ENCODE measurements at places on chromosomes 12 and 14.
A peak's percentile ranks its signal among the peaks of the same experiment; 100 is the strongest.

DNA sequence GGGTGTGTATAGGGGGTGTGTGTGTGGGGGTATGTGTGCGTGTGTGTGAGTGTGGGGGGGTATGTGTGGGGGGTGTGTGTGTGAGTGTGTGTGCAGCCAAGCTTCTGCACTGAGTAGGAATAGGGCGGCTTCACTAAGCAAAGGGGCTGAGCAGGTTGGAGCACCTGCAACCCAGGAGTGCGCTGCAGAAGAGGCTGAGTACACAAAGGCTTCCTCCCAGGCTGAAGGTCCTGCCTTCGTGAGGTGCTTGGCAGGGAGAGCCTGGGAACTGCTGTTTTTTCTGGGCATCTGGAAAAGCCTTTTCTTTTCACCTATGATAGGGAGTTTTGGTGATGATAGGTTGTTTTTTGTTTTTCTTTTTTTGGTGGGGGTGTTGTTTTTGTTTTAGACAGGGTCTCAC, 6.0 kb upstream of the NUDT14 start:
- DNase-seq: no peak

GRCh38 chr12:104290320-104290719, 13.2 kb upstream of the EID3 start:
- no peak for DNase-seq

DNA sequence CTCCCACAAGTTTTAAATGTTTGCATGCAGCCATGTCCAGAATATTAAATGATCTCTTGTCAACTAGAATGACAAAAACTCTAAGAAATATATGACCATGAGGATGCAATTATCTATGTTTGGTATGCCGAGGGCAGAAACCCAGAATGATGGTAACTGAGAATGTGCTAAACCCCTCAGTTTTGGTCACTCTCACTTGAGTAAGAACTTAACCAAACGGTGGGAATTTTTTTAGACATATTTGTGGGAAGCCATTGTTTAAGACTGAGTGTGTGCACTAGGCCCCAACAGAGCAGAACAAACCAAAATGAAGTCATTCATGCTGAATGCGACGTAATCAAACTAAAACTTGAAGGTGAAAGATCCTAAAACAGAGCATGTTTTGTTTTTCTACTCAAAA, 1927.9 kb upstream of the SEL1L start:
- no peak for DNase-seq

- no peak for DNase-seq
Measured at GRCh38 chr12:1576410-1577241, 17.8 kb downstream of the FBXL14 start.

DNA sequence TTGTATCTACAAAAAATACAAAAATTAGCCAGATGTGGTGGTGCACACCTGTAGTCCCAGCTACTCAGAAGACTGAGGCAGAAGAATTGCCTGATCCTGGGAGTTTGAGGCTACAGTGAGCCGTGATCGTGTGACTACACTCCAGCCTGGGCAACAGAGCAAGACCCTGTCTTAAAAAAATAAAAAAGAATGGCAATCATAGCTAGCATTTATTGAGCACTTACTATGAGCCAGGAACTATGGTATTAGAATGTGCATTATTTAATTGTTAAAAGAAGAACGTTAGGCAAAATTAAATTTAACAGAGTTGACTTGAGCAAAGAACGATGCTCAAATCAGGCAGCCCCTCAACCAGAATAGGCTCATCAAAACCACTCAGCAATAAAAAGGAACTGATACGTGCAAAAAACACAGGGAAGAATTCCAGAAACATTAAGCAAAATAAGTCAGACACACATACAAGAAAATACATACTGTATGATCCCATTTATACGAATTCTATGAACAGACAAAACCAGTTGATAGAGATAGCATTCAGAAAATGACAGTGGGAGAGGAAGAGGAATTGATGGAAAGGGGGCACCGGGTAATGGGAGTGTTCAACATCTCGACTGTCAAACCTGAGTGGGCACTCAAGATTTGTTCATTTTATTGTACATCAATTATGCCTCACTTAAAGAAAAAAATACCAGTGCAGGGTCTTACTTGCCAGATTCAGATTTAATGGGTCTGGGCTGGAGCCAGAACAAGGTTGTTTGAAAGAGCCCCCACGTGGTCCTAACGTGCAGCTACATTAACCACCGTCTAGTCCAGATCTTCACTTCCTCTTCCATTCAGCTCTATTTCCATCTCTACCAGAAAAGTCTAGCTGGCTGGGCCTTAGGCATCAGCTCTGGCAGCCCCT, 8.0 kb downstream of the SCNN1A start:
- no peak for DNase-seq

- DNase-seq: no peak
Measured at GRCh38 chr12:129373746-129374145, 520.5 kb downstream of the GLT1D1 start.

GRCh38 chr14:72744416-72745120, 149.3 kb downstream of the DPF3 start:
- no peak for DNase-seq

GRCh38 chr12:20350495-20350894, 17.8 kb upstream of the PDE3A start:
- DNase-seq: no peak

DNA sequence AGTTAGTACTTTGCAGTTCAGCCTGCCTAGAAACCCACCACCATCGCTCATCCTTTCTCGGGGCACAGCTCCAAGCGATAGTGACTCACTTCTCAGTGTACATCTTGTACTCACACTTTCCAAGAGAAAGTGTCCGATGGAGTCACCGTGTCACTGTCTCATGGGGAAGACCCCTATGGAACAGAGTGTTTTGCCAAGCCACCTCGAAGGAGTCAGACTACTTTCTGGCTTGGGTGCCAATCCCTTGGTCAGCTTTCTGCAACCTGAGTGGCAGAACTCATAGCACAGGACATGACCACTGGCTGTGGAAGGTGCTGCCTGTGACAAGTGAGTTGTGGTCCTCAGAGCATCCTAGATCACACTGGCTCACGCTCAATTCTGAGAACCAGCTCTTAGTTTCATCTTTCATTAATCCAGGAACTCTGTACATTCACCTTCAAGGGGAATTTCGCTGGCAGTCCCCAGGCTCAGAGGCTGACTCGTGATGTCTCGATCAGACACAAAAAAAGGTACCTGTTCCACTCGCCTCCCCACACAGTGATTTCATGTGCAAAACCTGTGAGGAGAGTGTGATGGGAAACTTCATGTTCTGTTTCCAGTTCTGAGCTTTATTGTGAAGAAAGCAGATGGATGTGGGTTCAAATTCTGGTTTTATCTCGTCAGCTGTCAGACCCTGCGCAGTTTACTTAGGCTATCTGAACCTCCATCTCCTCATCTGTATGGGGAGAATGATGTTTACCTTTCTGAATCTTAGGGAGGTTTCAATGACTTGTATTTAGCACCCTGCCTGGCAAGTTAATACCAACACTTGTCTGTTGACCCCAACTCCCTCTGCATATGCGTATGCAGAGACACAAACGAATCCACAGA, 127.3 kb upstream of the CCND2 start:
- peak; percentile 24 for DNase-seq

GRCh38 chr14:89900802-89901201, 53.7 kb downstream of the EFCAB11 start:
- DNase-seq: no peak

GRCh38 chr14:57796556-57796955, 69.3 kb downstream of the SLC35F4 start:
- no peak for DNase-seq

DNA sequence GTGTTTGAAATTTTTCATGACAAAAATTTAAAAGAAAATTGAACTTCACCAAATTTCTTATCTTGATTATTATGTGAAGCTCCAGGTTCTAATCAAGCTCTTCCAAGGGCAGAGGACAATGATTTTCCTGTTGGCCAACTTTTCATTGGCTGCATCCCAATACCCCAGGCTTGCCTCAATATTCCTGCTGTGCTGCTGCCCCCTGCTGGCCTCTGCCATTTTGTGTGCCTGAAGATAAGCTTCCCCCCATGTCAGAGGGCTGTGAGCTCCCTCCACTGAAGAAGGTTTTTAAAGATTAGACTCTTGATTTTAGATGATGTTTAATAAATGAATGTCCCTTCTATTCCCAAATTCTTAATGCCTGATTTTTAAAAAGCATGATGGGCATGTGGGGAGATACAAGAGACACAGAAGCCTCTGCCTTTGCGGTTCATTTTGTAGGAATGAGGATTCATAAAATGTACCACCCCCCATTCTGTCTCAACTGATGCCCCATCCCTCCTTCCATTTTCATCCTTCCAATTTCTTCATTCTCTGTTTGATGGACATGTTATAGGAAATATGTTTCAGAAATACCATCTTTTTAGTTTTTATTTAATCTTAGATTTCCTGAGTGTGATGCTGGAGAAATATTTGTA, 76.7 kb upstream of the RGS6 start:
- DNase-seq: no peak

DNA sequence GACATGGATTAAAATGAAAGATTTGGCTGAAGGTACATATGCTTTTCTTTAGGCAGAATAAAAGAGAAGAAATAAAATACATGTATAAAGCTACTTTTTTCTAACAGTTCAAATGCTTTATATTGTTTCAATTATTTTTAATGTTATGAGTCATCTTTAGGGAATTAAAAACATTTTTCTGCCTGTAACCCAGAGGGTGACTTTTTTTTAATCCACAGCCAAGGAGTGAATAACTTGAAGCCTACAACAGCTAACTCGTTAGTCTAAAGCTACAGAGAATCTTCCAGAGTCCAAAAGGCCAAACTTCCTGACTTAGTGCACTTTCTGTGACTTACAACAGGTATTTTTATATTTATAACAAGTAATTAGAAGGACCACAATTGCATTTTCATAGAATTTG, 151.6 kb downstream of the SEC23A start:
- no peak for DNase-seq

DNA sequence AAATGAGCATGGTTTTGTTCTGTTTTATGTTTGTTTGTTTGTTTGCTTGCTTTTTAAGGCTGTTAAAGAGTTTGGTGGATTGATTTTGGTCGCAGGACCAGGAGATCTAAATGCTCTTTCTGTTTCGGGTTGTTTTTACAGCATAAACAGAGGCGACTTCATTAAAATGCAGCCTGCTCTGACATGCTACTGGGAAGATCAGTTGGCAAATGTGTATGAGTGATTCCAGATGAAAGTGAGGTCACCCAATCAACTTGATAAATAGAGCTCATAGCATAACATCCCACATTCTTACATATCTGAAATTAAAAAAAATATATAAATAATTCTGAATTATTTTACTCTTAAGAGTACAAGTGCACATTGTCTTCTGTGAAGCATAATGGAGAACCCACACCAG, 947.7 kb downstream of the GALC start:
- no peak for DNase-seq

DNA sequence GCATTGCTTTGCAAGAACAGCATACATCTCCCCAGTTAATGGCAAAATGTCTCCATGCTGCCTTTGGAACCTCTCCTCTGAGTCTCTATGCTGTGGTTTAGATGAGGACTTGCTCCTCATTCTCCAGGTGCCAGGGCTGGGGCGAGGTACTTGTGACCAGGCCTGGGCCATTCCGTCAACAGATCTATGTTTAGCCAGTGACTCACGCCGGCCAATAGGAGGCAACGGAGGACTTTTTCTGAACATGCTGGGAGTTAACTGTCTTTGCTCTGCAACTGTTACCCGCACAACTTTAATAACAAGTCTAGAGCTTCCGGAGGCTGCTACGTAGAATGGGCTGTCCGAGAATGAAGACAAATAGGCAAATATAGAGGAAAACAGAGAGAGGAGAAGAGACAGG, 214.2 kb downstream of the GLT1D1 start:
- no peak for DNase-seq

DNA sequence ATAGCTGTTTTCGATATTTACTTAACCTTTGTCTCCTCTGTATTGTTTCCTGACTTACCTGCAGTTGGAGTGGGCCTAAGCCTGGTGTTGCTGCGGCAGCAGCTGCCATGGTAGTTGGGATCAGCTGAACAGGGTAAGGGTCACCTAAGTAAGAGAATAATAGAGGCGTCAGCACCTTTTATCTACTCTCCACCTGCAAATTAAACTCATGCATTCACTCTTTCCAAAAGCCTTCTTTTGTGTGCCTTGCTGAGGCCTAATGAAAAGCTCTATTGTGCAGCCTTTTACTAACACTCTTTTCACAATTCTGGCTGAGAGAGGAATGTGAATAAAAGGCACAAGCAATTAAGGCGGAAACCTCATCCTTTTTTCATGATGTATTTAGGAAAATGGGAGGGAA, 308.7 kb downstream of the SOX5 start:
- no peak for DNase-seq

DNA sequence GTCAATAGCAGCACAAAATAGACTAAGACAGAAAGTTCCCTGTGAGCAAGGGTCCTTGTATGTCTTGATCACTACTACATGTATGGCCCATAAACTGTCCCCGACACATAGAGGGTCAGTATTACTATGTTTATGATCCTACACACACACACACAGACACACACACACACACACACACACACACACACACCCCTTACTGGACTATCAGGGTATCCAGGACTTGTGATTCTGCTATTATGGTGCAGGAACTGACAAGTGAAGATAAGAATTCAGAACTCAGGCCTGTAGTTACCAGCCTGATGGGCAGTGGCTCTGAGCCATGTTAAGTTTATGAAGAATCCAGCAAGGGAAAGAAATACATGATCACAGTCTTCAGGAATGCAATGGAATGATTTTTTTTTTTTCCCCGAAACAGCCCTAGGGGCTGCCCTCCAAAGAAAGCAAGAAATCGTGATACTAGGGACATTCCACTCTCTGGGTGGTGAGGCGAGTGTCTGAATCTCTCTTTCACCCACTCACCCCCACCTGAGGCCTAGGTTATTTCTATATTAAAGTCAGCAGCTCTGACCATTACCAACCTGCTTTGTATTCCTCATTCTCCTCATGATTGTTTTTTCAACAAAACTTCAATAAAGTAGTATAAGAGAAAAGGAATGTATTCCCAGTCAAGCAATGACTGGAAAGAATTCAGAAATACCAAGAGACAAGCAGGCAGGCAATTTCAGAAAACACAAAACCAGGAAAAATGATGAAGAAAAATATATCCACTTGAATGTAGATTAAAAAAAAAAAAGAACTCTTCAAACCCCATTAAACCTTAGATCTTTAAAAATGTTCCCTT, 105.8 kb downstream of the AVPR1A start:
- DNase-seq: no peak

DNA sequence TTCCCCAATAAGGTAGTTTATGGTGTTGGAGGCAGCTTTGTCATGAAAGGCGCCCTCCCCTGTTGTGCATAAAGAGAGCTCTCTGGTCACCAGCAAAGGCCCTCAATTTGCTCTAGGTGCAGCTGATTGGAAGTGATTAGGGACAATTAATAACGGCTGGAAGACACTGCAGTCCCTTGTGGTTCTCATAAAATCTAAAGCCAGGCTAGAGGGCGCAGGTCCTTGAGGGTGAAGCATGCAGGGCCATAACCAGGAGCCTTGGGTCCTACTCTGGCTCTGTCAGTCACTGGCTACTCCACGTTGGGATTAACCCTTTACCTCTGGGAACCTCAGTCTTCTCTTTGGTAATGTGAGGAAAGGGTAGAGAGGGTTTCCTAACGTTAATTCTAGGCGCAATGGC, 1.9 kb downstream of the DAAM1 start:
- DNase-seq: no peak

- no peak for DNase-seq
Measured at GRCh38 chr14:84129941-84130340, 1400.0 kb upstream of the FLRT2 start.
